Activated T-cell treated with anti-CD3 and anti-CD28 coated beads, Interleukin-2, amount 50 U/mL, for 24 hours (primary cell): ENCODE measurements at places on chromosomes 7 and 10.

DNA sequence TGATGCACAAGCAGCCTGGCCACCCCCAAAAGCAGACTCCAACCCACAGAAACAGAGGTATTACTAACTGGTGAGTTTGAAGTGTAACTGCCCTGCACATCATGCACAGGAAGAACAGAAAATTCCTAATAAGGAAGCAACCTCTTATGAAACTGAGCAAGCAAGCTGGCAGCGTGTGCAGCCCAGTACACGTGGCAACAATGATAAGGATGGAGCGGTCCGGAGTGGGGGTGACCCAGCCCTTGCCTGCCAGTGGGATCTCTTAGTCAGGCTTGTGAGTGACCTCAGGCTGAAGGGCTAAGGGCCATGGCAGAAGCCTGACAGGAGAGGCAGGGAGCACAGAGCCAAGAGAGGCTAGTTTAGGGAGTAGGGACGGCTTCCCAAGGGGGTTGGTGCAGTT, 22.1 kb upstream of the AOAH start:
- no peak for DNase-seq

DNA sequence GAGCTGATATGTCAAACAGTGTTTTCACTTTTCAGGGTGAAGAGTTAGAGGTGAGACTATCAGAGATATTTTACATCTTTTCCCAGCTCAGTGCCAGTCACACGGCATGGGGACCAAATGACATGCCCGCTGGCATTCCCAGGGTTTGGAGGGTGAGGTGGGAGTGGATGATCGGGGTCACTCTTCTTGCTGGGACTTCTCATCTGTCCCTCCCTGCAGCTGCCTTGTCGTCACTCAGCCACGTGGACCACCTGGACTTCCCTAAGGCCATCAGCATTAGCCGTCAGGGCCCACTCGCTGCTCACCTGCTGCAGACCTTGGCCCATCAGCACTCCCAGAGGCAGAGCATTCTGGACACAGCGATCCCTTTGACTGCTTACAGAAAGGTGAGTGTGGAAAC, 301.8 kb downstream of the DNAJB6 start:
- no peak for DNase-seq

DNA sequence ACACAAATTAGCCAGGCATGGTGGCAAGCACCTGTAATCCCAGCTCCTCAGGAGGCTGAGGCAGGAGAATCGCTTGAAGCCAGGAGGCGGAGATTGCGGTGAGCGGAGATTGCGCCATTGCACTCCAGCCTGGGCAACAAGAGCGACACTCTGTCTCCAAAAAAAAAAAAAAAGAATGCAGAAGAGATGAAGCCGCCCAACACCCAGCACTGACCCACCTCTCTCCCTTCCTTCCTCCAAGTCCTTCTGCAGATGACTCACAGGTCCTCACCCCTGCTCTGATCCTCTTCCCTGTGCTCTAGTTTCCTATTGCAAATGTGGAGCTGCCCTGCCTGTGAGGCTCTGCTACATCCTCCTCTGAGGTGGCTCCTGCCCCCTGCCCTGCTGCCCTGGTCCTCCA, 22.0 kb upstream of the OPALIN start:
- DNase-seq, result no peak

- peak; percentile 33 for DNase-seq
Measured at GRCh38 chr10:21989453-21990154, 13.9 kb downstream of the DNAJC1 start.

DNA sequence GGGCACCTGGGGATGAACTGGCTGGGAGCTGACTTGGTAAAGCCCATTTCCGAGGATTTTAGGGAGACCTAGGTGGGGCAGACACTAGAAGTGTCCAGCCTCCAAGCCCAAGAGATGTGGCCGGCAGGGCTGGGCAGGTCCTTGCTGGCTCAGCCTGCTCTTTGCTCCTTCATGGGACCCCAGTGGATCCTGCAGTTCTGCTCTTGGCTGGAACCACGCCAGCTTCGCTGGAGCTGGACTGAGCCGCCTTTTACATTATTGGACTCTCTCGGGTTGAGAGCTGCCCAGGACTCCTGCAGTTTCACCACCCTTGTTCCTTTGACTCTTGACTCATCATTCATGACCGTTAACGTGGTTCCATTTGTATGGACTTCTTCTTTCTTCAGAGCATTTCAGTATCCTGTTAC, 5.7 kb downstream of the PPIF start:
- DNase-seq, result no peak

- no peak for DNase-seq
Measured at GRCh38 chr7:62361-63116, 129.8 kb upstream of the FAM20C start.

- DNase-seq, result no peak
Measured at GRCh38 chr7:99498546-99498944, 1.5 kb downstream of the ZNF394 start.

DNA sequence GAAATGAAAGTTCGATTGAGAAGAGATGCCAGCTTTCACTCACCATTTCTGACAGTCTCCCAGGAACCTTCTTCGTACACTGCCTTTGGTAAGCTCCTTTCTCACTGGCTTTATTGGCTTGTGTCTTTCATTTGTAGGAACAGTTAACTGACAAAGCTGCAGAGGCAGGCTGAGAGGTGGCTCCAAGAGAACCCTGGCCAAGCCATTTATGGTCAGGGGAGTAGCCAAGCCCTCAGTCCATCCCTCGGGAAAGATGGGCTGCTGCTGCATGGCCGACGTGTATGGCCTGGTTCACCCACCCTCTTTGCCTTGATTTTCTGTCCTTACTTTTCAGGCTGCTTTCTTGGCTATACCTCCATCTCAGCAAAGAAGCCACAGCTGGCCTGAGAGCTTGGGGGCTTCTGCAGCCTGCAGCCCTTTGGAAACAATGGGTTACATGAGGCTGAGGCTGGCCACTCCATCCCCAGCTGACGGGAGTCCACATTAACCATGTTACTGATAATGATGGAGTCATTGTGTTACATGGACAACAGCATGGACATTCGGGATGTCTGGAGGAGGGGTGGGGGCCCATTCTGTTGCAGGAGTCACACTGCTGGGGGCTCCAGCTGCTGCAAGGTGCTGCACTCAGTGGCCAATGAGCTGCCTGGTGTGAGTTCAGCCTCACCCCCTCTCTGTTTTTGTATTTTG, at the start of gene OPALIN:
TSS of gene OPALIN (minus strand) at position 152 of the 690 bp plus-strand sequence. CDS start at position 46, 106 bp downstream.
- DNase-seq, result no peak

- no peak for DNase-seq
Measured at GRCh38 chr10:34742456-34742855, 72.6 kb downstream of the PARD3 start.

DNA sequence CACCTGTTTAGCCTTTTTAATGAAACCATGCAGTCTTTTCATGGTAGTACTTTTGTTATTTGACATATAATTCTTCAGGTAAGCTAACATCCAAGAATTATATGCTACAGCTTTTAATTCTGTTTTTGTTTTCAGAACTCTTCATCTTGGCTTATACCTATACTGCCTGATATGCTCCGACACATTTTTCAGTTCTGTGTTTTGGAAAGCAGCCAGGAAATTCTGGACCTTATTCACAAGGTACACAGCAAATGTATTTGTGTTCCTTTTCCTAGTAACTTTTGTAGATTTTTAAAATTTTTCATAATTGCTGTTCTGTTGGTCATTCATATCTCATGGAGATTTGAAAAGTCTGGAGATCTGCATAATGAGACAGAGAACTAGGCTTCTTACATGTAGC, 56.7 kb downstream of the BTAF1 start:
- DNase-seq, result no peak
